ENCODE measurements at places on chromosomes 6 and 20. TPM values are rescaled to one million over a fixed set of nuclear protein-coding genes. Genes with fewer than 3 reads are reported as not detected.

Gene EYS
- total RNA-seq: 0.10 TPM

Gene STMND1
- not detected for total RNA-seq

GRCh38 chr20:37123441-37123840 is 27.6 kb upstream of the RBL1 start:
- DNase-seq: no peak

DNA sequence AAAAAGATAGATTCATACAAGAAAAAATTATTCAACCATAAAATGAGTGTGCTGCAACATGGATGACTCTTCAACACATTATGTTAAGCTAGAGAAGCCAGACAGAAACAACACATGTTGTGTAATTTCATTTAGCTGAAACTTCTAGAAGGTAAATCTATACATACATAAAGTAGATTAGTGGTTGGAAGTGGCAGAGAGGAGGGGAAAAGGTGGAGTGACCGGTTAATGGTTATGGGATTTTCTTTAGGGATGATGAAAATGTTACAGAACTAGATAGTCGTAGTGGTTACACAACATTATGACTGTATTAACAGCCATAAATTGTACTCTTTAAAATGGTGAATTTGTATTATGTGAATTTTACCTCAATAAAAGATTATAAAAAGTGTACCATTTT is 304.1 kb upstream of the SLC35B3 start:
- no peak for DNase-seq

GRCh38 chr6:137233911-137234863 is 15.0 kb upstream of the IFNGR1 start:
- DNase-seq: no peak

DNA sequence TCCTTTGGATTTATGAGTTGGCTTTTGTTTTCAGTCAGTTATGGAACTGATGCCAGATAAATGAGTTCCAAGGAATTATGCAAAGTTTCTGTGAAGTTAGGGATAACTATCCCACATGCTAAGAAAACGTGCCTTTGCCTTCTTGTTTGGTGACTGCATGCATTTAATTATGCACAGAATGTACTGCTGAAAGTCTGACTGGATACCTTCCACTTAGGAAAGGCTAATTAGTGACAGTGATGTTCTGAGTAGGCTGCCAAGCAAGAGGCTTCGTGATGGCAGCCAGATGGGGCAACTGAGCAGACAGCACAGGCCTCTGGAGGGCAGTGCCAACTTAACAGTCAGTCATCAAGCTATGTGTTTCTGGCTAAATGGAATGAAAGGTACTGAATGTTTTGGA is 289.9 kb downstream of the CD109 start:
- DNase-seq: peak; percentile 21

All from H7 (cell line).